CD4-positive, alpha-beta T cell treated with Interleukin-4 for 4 hours (primary cell): ENCODE measurements at places on chromosomes 4 and X.

- DNase-seq: no peak
These were observed 1830.0 kb upstream of the IGFBP7 start for GRCh38 chr4:58940167-58940566.

DNA sequence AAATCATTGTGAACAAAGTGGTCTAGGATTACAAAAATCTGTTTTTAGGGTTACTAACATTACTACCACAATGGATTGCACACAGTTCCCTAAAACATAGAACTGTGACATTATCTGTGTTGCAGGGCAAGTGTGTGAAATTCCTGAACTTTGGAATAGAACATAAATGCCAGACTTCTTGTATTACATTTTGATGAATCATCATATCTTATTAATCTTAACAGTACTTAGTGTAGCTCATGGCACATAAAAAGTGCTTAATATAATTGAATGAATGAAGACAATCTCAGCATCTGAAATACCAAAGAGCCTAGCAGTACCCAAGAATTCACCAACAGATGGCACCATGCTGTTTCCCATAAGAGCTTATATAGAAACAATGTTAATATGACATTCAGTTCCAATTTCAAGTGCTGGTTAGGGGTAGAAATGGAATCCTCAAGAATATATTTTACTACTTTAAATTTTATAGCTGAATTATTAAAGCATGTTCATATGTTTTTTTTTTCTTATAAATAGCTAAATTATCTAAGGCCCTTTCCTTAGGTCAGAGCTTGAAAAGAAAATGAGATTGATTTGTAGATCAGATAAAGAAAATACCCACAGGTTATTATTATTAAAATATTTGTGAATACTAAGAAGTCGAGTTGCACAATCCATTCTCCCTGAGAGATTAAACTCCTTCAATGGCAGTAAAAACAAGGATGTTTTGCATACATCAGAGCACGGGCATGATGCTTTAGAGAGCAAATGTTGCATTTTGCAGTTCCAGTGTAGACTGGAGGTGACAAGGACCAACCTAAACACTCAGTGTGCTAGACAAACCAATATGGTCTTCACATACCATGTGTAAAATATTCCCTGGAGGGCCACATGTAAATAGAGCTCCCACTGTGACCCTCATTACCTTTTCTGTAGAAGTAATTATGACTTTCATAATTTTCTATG is 25.7 kb upstream of the SHISA3 start:
- peak; percentile 6 for DNase-seq

GRCh38 chrX:136694431-136695087 is 46.6 kb downstream of the CD40LG start:
- peak; percentile 76 for DNase-seq

DNA sequence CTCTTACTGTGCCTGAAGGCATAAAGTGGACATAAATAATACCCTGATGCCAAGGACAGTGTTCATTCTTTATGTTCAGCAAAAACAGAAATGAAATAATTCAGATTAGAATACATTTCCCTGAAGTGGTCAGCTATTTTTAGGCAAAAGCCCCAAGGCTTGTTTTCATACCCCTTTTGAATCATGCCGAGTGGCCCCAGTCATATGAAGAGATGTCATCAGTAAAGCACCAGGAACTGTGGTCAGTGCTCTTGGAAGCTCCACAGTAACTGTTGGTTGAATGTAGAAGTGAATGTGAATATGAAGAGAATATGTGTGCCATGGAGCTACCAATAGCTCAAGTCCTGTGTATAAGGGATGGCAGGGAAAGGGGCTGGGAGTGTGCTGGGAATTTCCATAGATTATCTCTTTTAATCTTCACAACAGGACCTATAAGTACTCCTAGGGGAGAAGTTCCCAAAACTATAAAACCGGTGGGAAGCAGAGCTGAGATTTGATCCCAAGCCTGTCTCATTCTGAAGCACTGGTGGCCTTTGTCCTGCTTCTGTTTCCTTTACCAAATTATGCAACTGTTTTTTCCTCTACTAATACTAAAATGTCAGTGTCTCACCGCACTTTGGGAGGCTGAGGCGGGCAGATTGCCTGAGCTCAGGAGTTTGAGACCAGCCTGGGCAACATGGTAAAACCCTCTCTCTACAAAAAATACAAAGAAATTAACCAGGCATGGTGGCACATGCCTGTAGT is 52.6 kb downstream of the FNIP2 start:
- no peak for DNase-seq

- no peak for DNase-seq
These were observed 1.1 kb upstream of the SEL1L3 start for GRCh38 chr4:25863831-25864418.

DNA sequence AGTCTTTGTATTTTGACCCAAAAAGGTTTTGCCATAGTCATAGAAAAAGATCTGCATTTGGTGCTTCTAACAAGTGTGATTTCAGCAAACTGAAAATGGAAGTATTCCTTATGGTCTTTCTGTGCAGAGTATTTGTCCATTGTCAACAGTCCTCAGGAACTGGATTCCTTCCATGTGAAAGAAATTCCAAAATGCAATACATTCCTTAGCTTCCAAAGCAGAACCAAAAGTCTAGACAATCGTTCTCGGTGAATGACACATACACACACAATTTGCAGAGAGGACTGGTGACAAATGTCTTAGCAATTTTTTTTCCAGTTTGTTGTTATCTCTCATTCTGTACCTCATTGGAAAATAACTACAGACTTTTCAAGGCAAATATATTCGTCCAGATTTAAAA is 562.2 kb upstream of the SLIT2 start:
- no peak for DNase-seq

DNA sequence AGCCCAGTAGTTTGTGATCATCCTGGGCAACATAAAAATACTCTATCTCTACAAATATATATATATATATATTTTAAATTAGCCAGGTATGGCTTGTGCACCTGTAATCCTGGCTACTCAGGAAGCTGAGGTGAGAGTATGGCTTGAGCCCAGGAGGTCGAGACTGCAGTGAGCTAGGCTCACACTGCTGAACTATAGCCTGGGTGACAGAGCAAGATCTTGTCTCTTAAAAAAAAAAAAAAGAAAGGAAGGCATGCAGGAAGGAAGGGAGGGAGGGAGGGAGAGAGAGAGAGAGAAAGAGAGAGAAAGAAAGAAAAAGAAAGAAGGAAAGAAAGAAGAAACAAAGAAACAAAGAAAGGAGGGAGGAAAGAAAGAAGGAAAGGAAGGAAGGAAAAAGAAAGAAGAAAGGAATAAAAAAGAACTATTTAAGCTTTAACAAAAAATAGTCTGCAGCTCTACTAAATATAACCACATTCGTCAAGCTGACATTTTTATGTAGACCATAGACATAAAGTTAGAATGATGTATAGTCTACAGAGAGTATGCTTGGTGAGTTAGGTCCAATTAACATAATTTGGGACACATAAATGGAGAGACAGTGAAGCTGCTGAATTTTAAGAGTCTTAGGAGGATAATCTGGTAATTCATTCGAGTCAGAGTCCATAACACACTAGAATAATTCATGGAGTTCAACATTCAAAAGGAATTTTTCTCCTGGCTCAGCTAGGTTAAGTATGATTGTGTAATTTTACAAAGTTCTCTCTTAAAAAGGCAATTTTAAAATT is 111.9 kb downstream of the GLRA3 start:
- DNase-seq: no peak

- no peak for DNase-seq
These were observed 50.2 kb upstream of the PDE5A start for GRCh38 chr4:119678761-119679160.

GRCh38 chrX:107561468-107562215 is 66.7 kb upstream of the PRPS1 start:
- no peak for DNase-seq

- DNase-seq: no peak
These were observed 5.4 kb upstream of the FATE1 start for GRCh38 chrX:151710457-151710856.

DNA sequence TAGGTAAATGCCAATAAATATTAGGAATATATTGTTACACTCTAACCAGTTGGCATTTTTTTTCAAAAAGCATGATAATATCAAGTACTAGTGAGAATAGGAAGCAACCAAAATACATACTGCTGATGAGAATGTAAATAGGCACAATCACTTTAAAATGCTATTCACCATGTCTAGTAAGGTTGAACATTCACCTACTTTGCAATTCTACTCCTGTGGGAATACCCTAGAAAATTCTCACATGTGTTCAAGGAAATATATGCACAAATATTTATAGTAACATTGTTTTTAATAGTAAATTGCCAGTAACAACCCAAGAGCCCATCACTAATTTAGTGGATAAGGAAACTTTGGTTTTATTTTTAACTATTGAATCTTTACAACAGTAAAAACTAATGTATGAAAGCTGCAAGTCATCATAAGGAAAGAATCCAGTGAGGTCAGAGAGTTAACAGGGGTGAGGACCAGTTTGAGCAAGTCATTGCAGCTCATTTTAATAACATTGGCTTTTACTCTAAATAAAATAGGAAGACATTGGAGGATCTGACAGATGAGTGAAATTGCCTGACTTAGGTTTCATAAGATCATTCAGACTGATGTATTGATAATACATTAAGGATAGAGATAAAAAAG is 23.6 kb downstream of the FSTL5 start:
- no peak for DNase-seq

- DNase-seq: no peak
These were observed 134.2 kb downstream of the PTTG2 start for GRCh38 chr4:38094419-38094818.

- no peak for DNase-seq
These were observed 14.1 kb downstream of the SLC10A7 start for GRCh38 chr4:146507632-146508031.

GRCh38 chrX:107710617-107711391 is 64.8 kb downstream of the TSC22D3 start:
- DNase-seq: peak; percentile 95

DNA sequence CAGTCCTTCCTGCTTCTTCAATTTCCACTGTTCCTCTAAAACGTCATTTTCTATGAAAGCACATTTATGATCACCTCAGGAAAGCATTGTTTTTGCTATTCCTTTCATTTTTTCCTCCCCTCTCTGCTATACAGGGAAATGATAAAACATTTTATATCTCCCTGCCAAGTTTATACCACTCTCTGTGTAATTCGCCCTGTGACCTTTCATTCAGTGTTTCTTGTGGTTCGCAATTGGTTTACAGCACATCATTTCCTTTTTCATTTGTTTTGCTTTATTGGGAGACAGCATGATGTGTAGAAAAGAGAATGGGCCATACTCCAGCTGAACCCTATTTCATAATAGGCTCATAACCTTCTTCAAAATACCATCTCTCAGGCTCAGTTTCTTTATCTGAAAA is 99.9 kb upstream of the RAPGEF2 start:
- DNase-seq: no peak

- DNase-seq: no peak
These were observed 23.2 kb downstream of the DIAPH2 start for GRCh38 chrX:96707804-96708203.

DNA sequence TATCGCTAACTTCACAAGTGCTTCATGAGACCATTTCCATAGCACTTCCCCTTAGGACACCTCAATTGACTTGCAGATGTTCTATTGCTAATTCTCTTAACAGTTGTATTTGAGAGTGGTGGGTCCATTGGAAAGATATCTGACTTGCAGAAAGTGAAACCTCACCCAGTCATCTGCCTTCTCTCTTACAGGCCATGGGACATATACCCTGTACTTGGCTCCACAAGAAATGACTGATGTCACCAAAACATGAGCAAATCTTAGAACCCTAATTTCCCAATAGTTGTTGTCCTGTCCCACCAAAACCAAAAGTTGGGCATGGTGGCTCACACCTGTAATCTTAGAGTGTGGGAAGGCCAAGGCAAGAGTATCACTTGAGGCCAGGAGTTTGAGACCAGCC is 101.9 kb upstream of the MAML3 start:
- DNase-seq: no peak

DNA sequence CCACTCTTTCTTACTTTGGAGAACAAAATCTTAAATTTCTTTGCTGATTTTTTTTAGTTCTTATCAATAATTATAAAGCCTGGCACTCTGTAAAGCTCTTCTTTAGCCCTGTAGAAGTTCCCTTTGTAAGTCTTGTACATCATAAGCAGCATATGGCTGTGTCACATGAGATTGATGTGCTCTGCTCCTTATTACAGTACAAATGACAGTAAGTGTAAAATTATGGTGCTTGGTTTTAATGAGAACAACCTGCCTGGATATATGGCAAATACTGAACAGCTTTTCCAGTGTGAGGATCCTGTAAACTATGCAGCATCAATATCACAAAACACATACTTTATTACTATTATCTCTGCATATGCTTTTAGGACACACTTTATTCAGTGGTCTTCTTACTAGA is 145.9 kb upstream of the GNPDA2 start:
- no peak for DNase-seq

DNA sequence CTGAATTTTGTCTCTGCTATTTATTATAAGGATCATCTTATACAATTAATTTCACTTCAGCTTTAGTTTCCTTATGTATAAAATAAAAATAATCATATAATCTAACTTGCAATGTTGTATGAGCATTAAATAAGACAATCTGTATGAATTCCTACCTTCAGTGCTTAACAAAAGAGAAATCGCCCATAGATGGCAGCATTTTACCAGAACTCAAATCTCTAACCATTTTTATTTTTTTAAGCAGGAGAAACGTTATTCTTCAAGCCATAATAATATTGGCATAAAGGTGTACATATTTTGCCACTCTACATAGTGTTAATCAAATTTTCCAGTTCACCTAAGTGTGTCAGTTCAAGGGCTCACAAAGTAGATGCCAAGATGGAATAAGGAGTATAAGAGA is 78.8 kb downstream of the TMEM47 start:
- DNase-seq: no peak

GRCh38 chrX:114134465-114134864 is 449.4 kb upstream of the HTR2C start:
- no peak for DNase-seq

DNA sequence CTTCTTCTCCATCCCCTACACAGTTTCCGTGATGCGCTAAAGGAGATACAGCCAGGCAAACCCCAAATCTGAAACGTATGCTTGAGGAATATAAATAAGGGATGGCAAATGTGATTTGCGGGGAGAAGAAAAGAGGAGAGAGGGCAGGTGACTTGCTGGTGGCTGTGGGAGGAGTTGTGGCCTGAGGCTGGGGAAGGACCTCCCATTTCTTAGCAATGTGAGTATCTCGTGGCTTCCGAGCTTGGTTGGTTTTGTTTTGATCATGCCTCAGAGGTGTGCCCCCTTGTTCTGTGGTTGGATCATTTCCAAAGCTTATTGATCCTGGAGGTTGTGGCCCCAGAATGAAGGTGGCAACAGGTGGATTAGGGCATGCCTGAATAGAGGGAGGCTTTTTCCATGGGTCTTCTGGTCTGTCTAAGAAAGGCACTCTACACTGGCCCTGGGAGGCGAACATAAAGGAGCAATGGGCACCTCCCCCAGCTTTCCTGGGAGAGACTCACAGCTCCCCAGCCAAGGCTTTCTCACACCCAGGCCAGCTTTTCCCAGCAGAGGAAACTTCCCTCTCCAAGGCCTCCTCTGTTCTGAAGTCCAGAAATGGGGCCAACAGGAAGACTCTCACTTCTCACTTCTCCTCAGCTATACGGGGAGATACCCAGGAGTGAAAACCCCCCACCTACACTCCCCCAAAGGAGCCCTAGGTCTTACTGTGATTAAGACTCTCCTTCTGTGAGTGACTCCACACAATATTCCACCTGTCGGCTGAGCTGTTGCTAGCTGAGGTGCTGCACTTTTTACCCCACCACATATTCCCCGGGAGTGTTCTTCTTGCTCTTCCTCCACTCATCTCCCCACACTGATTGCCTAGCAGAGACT is 40.0 kb downstream of the C4orf51 start:
- no peak for DNase-seq
